ENCODE measurements at places on chromosomes 7 and 10.

DNA sequence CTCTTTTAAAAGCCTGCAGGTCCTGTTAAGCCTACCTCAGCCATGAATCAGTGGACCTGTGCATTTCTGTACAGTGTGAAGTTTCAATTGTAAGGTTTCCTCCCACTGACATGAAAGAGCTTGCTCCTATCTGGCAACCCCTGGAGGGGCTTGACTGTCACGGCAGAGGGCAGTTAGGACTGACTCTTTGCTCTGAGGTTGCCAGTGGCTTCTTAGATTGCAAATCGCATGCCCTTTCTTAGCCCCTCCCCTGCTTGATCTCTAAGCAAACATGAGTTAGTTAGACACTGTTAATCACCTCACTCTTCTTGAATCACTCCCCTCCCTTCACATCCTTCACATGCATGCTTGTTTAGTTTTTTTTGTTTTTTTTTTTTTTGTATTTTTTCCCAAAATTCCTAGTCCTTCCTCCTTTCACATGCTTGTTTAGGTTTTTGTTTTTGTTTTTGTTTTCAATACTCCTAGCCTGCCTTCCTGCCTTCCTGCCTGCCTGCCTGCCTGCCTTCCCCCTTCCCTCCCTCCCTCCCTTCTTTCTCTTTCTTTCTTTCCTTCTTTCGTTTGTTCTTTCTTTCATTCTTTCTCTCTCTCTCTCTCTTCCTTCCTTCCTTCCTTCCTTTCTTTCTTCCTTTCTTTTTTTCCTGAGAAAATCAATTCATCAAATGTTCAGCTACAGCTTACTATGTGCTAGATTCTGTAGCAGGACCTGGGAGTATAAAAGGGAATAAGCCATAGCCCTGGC lies 6.0 kb upstream of the HIPK2 start:
- DNase-seq = no peak

- no peak for DNase-seq
Measured at GRCh38 chr10:845526-845925, 86.0 kb downstream of the LARP4B start.

GRCh38 chr7:137417464-137417863 lies 73.9 kb upstream of the PTN start:
- DNase-seq = no peak

DNA sequence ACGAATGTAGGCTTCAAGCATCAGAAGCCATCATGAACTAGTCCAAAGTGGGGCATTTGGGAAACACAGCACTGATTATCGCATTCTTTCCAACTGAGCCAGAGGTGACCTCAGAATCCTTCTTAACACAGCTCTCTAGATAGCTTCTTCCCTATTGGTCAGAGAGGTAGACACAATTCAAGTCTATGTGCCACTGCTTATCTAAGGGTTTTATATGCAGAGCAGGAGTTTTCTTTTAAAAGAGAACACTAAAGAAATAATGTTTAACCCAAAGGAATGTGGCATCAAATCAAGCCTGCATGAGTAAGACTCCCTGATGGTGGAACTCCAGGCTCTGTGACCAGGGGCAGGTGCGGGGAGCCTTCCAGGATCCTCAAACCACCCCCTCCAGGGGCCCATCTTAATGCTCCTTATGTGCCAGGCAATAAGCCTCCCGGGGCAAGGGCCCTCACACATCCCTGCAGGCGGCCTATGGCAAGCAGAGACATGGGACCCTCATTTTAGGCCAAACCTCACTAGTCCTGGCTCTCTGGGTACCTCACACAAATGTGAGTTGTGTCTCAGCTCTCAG lies 13.8 kb downstream of the HSPA12A start:
- DNase-seq = no peak

DNA sequence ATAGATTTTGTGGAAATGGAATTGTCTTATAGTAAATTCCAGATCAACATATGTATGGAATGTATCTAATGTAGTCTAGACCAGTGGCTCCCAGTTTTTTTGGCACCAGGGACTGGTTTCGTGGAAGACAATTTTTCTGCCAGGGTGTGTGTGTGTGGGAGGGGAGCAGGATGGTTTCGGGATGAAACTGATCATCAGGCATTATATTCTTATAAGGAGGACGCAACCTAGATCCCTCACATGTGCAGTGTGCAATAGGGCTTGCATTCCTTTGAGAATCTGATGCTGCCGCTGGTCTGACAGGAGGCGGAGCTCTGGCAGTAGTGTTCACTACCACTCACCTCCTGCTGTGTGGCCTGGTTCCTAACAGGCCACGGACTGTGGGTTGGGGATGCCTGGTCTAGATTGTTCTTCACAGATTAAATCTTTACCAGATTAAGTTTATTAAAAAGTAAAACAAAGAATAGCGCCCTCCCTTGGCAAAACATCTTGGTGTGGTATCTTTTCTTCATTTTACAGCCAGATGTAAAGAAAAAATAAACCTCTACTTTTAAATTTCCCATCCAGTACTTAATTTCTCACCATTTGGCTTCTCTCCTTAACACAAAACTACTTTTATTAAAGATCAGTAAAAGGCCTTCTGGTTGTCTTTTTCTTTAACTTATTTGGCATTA lies 48.4 kb downstream of the SEPTIN7 start:
- no peak for DNase-seq
